ENCODE measurements at places on chromosomes 13 and 19.

GRCh38 chr19:51018745-51019543, 565 bp downstream of the KLK10 start:
- DNase-seq = no peak

DNA sequence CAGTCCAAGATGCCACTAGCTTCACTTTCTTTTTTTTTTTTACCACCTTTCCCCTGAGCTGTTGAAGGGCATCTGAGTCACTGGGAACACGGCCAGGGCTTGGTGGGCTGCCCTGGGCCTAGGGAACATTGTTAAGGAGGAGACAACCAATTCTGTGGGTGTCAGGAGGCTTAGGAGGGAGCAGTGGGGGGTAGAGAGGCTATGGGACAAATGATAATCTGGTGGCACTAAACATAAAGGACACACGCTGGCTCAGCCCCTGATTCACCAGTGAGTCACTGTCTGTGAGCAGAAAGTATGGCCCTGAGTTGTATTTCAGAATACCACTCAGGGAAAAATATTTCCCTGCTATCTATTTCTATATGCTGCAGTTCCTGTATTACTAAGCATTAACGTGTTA, 207.8 kb downstream of the DCLK1 start:
- no peak for DNase-seq

GRCh38 chr13:114128624-114129522, 3.5 kb downstream of the RASA3 start:
- DNase-seq = peak; percentile 97

DNA sequence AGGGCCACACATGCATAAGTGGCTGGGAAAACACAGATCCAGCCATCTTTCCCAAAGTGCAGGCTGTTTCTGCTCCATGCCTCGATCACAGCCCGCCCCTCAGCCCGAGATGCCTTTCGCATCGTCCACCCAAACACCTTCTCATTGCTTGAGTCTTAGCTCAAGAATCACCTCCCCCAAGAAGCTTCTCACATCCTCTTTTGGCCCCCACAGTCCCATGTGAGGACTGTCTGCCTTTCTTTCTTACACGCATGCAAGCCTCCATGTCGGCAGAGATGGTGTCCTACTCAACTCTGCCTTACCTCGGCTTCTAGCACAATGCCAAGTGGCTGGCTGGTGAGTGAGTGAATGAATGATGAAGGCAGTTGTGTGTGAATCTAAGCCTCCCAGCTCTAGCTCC, 18.1 kb upstream of the GSX1 start:
- no peak for DNase-seq

GRCh38 chr13:24671386-24672113, 8.7 kb upstream of the ATP12A start:
- DNase-seq = peak; percentile 30

DNA sequence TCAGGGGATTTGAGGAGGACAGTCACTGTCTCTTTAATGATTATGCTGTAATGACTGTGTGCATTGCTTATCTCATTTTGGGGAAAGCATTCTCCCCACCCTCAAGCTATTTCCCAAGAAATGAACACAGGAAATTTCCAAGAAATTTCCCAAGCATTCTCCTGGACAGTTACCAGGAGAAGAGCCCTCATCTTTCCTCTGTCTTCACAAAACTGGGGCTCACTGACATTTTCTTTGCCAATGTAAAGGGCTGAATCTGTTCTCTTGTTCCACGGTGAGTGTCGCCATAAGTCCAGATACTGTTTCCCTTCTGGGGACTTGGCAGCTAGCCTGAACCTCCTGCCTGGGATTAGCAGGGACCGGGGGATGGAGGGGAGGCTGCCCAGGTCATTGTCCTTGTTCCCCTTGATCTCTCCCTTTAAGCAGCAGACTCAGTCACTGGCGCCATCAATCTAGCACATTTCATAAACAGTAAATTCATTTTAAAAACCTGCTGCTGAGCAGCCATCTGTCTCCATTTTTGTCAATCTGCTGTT, 172.8 kb downstream of the DNAJC15 start:
- DNase-seq = peak; percentile 7

DNA sequence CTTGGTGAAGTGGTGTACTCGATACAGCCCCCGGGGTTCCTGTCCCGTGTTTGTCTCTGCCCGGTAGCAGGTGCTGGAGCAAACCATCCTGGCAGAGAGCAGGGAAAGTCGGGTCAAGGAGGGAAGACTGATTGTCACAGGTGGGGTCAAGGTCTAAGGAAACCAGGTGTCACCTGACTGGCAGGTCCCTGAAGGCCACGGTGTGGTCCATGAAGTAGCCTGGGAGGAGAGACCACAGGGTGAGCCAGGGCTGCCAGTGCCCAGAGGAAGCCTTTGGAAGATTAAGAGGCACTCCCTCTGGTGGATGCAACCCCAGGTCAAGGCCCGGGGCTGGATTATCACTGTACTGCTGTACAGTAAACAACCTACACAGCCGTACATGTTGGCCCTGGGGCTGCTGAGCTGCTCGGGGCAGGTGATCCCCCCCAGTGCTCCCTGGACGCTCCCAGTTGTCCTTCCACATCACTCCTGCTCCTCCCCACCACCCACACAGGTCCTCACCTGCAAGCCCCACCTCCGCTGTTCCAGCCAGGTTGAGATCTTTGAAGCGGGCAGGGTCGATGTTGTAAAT, 6.0 kb upstream of the CCER2 start:
- no peak for DNase-seq

GRCh38 chr13:45705918-45706317, 3.8 kb downstream of the CBY2 start:
- no peak for DNase-seq

- no peak for DNase-seq
Measured at GRCh38 chr13:112747256-112747655, 57.4 kb downstream of the ATP11A start.

- no peak for DNase-seq
Measured at GRCh38 chr13:35763060-35763781, 286.7 kb upstream of the MAB21L1 start.

- DNase-seq = no peak
Measured at GRCh38 chr13:104953588-104953987, 1581.9 kb downstream of the EFNB2 start.

All from dermis microvascular lymphatic vessel endothelial cell (primary cell).